Muscle of back (tissue), 13 donors: ENCODE measurements at places on chromosomes 16 and 17. TPM values are rescaled to one million over a fixed set of nuclear protein-coding genes. Genes with fewer than 3 reads are reported as not detected.

RBFOX1 gene
- 47.1 TPM for polyA plus RNA-seq

GRCh38 chr17:36070427-36070826 lies 6.4 kb downstream of the CCL18 start:
- DNase-seq = no peak

GRCh38 chr17:32558997-32559650 lies 72.3 kb downstream of the CDK5R1 start:
- no peak for DNase-seq

AHSP gene
- polyA plus RNA-seq = 15.0 TPM

DNA sequence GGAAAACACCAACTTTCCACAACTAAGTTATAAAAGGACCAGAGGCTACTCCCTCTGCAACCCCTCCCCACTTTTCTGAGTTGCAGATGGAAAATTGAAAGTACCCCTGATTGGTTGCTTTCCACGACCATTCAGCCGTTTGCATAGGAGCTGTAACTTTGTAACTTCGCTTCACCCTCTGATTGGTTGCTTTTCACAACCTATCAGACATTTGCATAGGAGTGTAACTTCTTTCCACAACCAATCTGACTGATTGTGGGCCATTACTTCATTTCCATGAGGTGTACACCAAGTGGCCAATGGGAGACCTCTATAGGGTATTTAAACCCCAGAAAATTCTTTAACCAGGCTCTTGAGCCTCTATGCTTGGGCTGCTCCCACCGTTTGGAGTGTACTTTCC lies 644.1 kb downstream of the WWOX start:
- DNase-seq = no peak

GRCh38 chr17:79338604-79339003 lies 264.0 kb downstream of the ENGASE start:
- peak; percentile 34 for DNase-seq
